ENCODE measurements at places on chromosomes 4 and X.

DNA sequence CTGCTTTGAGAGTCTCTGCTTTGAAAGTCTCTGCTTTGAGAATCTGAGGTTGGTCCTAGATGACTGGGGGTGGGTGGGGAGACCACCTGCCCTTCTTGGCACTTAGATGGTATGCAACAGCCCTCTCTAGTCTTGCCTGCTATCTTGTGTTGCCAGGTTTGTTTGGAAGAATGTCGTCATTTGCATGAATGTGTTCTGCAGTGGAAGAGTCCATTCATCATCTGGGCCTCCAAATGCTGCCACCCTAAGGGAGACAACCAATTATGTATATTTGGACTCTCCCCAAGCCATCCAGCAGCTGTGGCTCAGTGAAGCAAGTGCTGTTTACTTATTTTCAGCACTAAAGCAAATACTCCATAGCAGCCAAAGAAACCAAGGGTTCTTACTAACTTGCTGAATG, 44.6 kb upstream of the TRPC5OS start:
- DNase-seq = no peak

DNA sequence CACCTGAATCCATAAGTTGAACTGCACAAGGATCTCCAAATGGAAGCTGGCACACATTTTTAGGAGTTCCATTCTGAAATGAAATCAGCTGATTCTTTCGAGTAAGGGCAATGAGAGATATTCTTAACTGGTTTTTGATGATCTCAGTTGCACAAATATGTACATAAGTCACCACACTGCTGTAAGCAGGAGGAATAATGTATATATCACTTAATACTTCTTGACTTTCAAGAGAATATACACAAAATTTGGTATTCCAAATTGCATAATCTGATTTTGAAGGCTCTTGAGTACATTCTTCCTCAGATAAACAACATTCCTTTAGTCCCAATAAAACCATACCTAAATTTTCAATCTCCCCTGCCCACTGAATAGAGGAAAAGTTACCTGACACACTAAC, 8.2 kb downstream of the FANCB start:
- DNase-seq = no peak

- DNase-seq = no peak
Observed at GRCh38 chr4:38411981-38412536, 251.9 kb upstream of the KLF3 start.

GRCh38 chr4:64727960-64728359, 318.7 kb upstream of the TECRL start:
- no peak for DNase-seq

GRCh38 chrX:114267142-114267541, 316.7 kb upstream of the HTR2C start:
- DNase-seq = no peak

DNA sequence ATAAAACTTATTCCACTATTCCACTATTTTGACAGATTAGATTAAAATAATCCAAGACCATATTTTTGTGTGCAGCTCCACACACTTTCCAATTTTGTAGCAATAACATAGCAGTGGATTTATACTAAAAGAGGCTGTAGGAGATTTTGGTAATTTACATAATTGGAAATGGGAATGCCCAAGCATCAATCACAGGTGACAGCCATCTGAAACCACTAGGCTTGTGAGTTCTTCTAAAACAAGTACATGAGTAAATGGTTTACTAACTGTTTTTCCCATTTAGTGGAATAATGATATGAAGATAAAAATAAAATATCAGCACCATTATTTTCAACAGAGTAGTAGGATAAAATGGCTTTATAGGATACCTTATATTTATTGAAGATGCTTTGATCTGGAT, 4.4 kb downstream of the ANK2 start:
- DNase-seq = no peak

- DNase-seq = no peak
Observed at GRCh38 chr4:38612646-38613414, 51.2 kb upstream of the KLF3 start.

- DNase-seq = no peak
Observed at GRCh38 chr4:53494851-53495250, 96.4 kb downstream of the LNX1 start.

DNA sequence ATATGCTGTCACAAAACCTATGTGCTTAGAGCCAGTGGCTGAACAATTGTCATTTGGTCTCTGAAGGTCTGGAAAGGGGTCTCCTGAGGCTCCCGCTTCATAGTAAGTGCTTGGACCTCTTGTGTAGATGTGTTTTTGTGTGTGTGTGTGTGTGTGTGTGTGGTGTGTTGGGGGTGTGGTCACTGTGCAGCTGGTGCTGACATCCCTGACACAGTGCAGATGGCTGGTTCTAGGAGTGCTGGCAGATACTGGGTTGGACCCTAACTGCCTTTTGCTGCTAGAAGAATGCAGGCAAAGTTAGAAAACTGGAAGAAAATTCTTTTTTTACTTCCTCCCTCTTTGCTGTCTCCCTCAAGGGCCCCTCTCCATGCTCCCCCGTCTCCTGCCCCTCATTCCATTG, 1872.6 kb downstream of the ARAP2 start:
- no peak for DNase-seq

DNA sequence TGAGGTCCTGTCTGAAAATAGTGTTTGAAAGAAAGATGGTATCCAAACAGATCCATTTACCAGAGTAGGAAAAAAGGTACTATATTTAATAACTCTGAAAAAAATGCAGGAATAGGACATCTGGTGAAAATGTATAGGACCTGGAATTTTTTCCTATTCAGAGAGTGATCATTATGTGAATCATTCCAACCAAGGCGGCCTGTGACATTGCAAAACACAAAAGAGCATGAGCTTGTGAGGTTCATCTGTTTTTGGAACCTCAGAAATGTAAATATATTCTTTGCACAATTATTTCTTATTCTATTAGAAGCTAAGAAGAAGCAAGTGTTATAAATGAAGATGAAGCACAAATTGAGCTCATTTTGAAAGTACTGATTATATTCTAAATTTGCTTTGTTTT, 2.0 kb downstream of the C4orf51 start:
- no peak for DNase-seq

DNA sequence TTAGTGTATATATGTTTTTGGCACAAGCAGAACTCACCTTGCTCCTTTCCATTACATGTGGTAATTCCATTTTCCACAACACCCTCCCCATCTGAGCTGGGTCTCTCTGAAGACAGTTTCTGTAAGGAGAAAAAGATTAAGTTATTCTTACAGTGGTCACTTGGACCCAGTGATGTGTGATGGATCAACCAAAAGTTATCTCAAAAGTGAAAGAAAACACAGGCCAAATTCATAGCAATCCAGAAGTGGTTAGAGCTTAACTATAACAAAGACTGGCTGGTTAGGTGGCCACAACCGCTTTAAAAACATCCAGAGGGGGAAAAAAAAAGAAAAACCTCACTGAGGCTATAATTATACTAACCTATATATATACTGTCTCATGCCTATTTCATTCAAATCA, 123.7 kb downstream of the AFAP1 start:
- DNase-seq = no peak

GRCh38 chr4:111934314-111934713, 210.9 kb upstream of the FAM241A start:
- DNase-seq = no peak

- DNase-seq = no peak
Observed at GRCh38 chr4:140113653-140114052, 40.3 kb downstream of the MAML3 start.

DNA sequence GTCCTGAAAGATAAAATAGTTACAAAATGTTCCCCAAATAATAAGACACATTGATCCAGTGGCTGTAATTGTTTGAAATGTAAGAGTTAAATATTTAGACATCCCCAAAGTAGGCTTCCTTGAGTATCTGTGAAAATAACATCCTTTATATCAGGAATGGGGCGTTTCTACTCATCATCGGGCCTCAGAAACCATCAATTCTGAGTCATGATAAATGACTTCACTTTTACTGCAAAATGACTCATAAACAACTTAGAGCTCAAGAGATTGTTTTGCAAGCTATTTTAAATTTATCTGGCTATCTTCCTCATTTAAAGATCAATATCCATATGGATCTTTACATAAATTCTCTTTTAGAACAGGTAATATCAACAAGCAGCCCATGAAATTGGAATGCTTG, 369.4 kb upstream of the CNKSR2 start:
- DNase-seq = no peak

GRCh38 chr4:104591510-104591911, 96.8 kb upstream of the CXXC4 start:
- no peak for DNase-seq

- no peak for DNase-seq
Observed at GRCh38 chr4:159175989-159176375, 73.1 kb downstream of the RAPGEF2 start.

GRCh38 chr4:7649741-7650531, 215.2 kb upstream of the PSAPL1 start:
- DNase-seq = peak; percentile 10

GRCh38 chr4:184810720-184811119, 15.0 kb downstream of the ACSL1 start:
- DNase-seq = no peak

GRCh38 chr4:26905172-26905571, 44.5 kb downstream of the STIM2 start:
- DNase-seq = no peak

GRCh38 chr4:182056866-182057265, 186.3 kb upstream of the TENM3 start:
- DNase-seq = no peak

GRCh38 chr4:138911909-138912703, 103.5 kb upstream of the NOCT start:
- DNase-seq = no peak

DNA sequence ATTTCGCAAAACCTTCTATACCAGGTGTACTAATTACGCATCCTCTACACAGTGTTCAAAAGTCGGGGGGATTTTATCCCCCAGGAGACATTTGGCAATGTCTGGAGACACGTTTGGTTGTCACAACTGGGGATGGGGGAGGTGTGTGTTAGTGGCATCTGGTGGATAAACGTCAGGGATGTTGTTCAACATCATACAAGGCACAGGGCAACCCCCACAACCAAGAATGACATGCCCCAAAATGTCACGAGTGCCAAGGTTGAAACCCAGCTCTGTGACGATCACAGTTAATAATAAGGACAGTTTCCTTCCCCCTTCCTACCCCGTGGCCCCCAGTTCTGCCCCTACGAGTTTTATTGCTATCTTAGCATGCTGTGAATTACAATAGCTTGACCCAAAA, 15.9 kb upstream of the SEL1L3 start:
- no peak for DNase-seq

- no peak for DNase-seq
Observed at GRCh38 chr4:7009564-7009963, 33.6 kb upstream of the TADA2B start.

DNA sequence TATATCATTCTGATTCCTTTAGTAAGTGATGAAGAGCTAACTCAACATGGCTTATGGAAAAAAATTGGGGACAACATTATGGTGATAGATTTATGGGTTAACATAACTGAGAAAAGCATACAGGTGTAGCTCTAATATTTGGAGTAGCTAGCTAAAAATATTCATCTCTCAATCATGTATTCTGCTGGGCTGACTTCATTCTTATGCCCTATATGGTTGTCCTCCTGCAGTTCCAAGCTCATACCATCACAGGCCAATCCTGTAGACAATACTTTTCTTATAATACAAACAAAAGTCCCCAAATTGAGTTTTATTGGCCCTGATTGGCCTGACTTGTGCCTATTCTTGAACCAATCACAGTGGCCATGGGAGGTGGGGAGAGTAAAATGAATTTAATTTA, 6.7 kb upstream of the FAM241A start:
- DNase-seq = no peak

DNA sequence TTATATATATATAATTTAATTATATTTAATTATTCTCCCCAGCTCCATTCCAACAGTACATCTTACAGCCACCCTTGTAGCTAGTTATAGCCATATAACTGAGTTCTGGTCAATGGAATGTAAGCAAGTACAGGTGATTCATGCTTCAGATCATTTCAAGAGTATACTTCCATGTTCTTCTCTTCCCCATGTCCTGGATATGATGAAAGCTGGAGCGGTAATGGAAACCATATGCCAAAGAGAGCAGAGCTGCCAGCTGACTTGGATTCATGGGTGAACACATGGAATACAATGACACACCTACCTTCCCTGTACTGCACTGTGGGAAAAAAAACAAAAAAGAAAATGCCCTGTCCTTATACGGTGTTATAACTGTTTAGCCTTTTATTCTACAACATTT, 17.5 kb upstream of the CORIN start:
- no peak for DNase-seq

DNA sequence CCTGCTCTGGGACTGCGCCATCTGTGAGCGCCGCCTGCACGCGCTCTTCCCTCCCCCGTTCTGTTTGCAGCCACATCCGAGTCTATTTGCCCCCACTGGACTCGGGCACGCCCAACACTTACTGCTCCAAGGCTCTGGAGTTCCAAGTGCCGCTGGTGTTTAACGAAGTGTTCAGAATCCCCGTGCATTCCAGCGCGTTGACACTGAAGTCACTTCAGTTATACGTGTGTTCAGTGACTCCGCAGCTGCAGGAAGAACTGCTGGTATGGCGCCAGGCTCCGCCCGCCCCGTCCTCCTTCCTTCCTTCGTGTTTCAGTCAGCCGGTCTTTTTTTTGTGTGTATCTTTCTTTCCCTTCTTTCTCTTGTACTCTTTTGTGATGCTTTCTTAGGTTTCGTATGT, 30.7 kb upstream of the CLCN4 start:
- no peak for DNase-seq

DNA sequence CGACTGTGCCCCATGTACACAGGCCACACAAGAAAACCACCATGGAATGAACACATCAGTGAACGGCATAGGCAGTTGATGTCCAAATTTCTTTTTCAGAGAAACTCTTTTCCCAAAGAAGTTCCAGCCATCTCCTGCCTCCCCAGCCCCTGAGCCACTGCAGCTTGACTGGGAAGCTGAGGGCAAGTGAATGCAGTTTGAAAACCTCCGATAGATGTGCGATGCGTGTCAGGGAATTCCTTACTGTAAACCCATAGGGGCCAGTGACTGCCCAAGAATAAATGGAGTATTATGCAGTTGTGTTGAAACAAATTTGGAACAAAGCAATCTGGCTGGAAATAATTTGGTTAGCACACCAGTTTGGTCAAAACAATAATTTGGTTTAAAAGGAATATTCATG, 72.1 kb downstream of the ENPP6 start:
- DNase-seq = no peak

- no peak for DNase-seq
Observed at GRCh38 chr4:79047316-79047715, 108.1 kb upstream of the PAQR3 start.

DNA sequence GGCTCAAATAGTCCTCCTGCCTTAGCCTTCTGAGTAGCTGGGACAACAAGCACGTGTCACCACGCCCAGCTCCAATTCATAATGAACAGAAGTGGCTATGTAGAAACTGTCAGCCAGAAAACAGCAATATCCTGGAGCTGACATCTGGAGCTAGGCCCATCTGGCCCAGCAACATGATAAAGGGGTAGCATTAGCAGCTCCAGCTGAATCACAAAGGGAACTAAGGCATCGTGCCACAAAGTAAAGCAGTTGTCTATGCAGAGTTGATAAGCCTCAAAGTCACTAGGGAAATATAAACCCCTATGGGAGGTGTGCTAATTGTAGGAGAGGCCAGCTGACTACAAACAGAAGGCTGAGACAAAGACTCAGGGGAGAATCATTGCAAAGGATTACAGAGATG, 270.5 kb upstream of the GPC4 start:
- DNase-seq = no peak

- DNase-seq = no peak
Observed at GRCh38 chr4:22345678-22346077, 170.2 kb downstream of the ADGRA3 start.

Data from stimulated activated CD4-positive, alpha-beta T cell treated with anti-CD3 and anti-CD28 coated beads, Interleukin-2, amount 100 ng/mL, for 4 hours (primary cell).